ENCODE measurements at places on chromosomes 16 and 17.

DNA sequence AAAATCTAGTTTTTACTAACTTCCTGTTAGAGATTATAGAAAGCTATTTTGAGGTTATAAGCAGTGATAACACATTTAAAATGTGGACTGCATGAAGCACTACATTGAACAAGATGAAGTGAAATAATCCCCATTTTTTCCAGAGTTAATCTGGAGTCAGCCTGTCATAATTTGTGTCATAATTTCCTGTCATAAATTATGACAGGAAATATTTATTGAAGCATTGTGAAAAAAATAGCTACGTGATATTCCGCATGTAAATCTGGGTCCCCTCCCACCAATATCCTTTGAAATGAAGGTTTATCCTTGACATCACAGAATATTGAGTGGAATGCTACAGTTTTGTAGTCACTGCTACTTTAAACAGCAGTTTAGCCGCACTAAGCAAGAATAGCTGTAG, 40.1 kb downstream of the OMG start:
- no peak for DNase-seq

GRCh38 chr17:27389542-27390140, 66.6 kb upstream of the KSR1 start:
- no peak for DNase-seq

DNA sequence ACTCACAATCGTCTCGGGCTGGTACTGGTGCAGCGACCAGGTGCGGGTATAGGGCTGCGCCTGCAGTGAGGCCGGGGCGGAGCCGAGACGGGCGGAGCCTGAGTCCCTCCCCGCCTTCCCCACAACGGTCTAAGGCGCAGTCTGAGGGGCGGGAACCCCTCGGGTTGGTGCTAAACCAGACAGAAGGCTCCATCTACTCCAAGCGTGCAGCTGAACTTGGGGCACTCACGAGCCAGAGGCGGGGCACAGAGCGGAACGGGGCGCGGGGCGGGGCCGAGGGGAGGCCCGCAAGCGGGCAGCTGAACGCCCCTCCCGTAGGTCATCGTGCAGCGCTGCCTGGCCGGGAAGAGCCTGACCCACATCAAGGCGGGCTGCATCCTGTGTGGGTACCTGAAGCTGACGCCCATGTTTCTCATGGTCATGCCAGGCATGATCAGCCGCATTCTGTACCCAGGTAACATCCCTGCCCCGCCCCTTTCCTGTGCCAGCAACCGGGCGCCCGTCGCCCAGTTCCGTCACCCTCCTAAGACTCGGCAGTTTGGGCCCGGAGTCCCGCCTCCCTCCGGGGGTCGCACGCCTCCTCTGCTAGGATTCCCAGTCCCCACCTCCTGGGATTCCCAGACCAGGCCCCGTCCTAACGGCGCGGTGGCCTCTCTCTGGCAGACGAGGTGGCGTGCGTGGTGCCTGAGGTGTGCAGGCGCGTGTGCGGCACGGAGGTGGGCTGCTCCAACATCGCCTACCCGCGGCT, 5.0 kb downstream of the SLC5A2 start:
- DNase-seq: no peak

GRCh38 chr17:73492821-73493814, 151.1 kb downstream of the SDK2 start:
- no peak for DNase-seq

DNA sequence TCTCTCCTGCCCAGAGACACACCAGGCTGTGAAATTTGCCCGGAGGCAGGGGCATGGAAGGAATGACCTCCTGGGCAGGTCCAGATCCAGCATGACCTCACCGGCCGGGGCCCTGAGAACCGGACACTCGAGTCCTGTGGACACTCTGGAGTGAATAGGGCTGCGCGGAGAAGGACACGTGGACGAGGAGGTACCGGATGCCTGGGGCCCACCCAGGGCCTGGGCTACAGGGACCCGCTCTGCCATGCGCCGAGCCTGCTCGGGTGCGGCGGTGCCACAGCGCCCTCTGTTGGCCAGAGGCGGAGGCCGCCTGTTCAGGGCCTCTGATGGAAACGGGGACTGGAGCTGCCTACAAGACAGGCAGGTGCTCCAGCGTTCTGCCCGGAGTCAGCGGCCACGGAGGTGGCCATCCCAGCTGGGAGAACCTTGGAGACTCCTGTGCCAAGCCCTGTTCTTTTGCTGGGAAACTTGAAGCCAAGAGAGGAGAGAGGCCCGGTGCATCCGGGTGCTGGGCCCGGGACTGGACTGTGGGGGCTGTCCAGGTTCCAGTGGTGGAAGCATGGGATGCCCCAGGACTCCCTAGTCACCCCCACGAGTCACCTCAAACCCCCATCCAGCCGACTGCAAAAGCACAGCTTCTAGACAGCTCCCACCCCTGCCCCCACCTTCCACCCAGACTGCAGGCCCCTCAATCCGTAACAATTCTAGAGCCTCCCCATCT, 19.3 kb upstream of the NXPH3 start:
- peak; percentile 76 for DNase-seq

- DNase-seq: no peak
Measured at GRCh38 chr17:57866319-57866718, 16.5 kb upstream of the MRPS23 start.

- DNase-seq: no peak
Measured at GRCh38 chr17:33925649-33926048, 329.4 kb upstream of the CCL2 start.

All from stimulated activated CD4-positive, alpha-beta T cell treated with anti-CD3 and anti-CD28 coated beads, Interleukin-15, amount 100 ng/mL, for 48 hours (primary cell).